Stimulated activated CD8-positive, alpha-beta memory T cell treated with anti-CD3 and anti-CD28 coated beads, Interleukin-15, amount 100 ng/mL, for 24 hours (primary cell): ENCODE measurements at places on chromosomes 2 and 18.

GRCh38 chr18:12334366-12334808, 26.3 kb downstream of the TUBB6 start:
- DNase-seq: no peak

GRCh38 chr2:168573128-168573903, 117.2 kb downstream of the CERS6 start:
- DNase-seq: no peak

DNA sequence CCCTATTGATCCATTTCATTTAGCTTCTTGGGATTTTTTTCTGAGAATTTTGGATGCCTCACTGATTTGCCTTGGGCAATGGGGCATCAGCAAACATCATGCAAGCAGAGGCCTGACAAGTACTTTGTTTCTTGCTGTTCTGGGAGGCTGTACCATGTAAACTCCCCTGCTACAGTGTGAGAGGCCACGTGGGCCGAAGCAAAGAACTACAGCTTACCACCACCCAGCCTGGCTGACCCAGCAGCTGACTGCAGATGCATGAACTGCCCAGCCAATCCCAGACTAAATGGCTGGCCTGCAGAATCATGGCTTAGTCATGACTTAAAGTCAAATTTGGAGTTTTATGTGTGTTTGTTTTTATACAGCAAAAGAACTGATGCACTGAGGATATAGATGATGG, 579.9 kb downstream of the CNTNAP5 start:
- no peak for DNase-seq

DNA sequence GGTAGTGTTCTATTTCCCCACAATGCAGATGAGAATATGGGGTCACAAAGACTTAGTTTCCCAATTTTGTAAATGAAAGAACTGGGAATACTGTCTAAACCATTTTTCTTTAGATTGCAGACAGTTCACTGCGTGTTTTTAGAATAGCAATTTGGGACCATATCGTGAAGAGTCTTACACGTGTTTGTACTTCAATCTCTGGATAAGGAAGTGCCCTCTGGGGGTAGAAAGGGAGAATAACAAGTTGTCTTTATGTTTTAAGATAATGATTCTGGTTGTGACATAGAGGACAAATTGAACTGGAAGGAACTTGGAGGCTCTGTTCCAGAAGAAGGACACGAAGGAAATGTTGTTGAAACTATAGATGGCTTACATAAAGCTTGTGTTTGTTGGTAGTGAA, 457.7 kb downstream of the CBLN2 start:
- DNase-seq: no peak

GRCh38 chr2:42903821-42904575, 111.6 kb upstream of the HAAO start:
- DNase-seq: no peak

DNA sequence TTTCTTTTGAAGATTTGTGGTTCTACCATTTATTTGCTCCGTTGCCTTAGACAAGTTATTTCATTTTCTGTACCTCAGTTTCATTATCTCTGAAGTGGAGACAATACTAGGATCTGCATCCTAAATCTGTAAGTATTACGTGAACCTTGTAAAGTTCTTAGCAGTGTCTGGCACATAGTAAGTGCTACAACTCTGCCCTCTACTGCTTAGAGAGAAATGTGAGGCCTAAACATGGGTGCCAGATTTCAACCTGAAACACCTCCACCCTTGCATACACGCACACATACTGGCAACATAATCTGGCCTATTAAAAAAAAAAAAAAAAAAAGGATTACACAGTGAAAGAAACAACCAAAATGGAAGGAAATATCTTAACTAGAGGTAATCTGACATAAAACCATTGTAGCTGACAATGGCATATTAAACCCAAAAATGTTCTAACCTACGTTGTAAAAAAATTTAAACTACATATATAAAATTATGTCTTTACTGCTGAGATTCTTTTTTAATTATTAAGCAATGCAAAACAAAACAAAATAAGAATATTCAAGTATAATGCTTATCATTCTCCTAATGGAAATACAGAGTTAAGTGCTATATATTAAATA, 132.6 kb downstream of the MAP2 start:
- DNase-seq: no peak

GRCh38 chr2:178044836-178045235, 27.7 kb downstream of the PDE11A start:
- DNase-seq: no peak

DNA sequence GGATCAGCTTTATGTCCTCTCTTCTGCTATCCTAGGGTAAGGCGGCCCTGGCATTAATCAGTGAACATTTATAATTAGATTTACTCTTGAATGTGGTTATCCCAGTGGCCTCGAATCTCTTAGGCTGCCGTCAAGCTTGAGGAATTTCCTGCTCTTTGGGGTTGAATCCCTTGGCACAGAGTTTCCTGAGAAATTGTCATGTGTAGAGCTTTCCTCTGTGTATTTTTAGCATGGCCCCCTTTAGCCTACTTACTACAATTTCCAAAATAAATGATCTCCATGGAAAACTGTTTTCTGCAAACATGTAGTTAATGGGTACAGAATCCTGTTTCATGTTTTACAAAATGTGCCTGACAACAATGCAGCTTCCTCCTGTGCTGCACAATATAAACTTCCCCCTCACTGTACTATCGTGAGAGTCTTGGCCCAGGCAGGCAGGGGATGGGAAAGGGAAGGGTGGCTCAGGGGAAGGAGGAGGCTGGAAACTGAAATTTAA, 18.1 kb downstream of the NCAPH start:
- no peak for DNase-seq

DNA sequence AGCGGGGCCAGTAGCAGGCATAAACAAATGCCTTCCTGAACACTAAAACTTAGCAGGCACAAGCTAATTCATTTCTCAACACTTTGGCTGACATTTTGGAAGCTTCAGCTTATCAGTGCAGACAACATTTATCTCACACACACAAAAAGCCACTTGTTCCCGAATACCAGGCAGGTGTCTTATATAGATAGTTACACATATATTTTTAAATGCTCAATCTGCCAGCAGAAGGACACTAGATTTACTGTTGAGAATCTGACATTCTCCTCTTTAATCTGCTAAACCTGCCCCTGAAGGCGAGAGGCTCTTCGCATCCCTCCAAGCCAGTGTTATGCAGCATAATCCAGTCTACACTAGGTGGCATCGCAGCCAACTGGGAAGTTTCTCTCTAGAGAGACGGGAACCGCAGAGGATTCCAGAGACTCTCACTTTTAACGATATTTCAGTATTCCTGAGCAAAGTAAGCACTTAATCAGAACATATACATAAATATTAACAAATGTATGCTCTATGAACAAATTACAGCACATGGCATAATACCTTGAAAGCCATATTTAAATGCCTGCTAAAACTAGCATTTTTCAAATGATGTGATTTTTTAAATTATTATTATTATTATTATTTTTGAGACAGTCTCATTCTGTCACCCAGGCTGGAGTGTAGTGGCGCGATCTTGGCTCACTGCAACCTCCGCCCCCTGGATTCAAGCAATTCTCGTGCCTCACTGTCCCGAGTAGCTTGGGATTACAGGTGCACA, 90.2 kb upstream of the SCG2 start:
- DNase-seq: no peak

- DNase-seq: no peak
Measured at GRCh38 chr2:36222485-36222884, 133.1 kb upstream of the CRIM1 start.

- no peak for DNase-seq
Measured at GRCh38 chr2:207694811-207695281, 16.6 kb upstream of the CCNYL1 start.

- DNase-seq: no peak
Measured at GRCh38 chr2:18465979-18466378, 94.5 kb downstream of the RDH14 start.

GRCh38 chr2:112181571-112182290, 43.5 kb downstream of the FBLN7 start:
- DNase-seq: no peak

- DNase-seq: no peak
Measured at GRCh38 chr2:70723286-70723885, 44.6 kb downstream of the ADD2 start.

GRCh38 chr2:70442301-70443077, 111.1 kb downstream of the TGFA start:
- no peak for DNase-seq

DNA sequence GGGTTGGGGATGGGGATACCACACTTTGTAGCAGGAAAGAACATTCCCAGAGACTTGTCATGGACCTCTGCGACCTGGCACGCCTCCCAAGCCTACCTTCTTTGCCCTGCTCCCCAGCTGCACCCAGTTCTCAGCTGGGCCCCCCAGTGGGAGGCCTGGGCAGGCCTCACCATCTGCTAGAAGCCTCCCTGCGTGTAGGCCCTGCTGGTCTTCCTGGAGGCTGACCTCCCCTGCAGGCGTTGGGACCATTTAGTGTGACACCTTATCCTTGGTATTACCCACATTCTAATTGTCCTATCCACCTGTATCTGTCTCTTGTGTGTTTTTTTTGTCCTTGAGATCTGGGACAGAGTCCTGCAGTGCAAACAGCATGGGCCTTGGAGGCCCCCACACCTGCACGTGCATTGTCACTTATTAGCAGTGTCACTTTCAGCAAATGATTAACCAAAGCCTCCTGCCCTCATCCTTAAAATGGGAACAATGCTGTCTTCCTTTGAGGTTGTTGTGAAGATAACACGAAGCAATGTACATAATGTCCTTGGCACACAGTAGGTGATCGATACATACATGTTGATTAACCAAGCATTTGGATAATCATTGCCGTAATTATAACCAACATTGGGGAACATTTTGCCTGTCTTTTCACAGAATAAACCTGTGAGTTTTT, 77.2 kb downstream of the LIPG start:
- no peak for DNase-seq

DNA sequence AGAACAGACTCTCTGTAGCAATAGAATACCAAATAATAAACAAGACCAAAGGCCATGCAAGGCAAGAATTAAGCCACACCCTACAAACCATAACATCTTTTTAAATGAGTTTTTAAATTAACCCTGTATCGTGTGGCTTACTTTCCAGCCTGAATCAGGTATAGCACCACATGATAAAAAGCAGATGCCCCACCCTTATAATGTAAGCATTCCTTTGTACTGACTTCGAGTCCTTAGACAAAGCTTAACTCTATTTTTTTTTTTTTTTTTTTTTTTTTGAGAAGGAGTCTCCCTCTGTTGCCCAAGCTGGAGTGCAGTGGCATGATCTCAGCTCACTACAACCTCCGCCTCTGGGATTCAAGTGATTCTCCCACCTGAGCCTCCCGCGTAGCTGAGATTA, 1.7 kb upstream of the C2orf42 start:
- DNase-seq: no peak

DNA sequence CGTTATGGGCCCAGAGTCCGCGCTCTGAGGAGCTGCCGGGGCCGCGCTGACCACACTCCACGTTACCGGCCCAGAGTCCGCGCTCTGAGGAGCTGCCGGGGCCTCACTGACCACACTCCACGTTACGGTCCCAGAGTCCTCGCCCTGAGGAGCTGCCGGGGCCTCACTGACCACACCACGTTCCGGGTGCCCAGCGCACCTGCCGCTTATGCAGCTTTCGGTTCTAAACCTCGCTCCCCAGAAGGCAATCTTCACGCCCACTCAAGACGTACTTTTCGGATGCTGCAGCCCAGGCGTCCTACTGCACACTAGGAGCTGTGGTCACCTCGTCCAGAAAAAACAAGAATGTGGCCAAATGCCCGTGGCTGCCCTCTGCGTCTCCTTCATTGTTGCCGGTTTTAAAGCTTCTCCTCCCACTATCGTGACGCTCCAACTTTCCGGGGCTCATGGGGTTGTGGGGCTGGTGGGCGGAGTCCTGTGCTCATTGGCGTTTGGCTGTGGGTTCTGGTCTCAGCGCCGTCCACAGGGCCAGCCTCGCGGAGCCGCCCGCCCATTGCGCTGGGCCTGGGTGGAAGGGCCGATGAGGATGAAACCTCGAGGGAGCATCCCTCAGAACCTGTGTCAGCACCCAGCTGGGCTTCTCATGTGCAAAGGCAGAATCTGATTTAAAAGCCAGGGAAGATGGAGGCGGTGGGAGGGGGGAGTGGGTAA, 11.9 kb downstream of the KCNG2 start:
- DNase-seq: no peak

DNA sequence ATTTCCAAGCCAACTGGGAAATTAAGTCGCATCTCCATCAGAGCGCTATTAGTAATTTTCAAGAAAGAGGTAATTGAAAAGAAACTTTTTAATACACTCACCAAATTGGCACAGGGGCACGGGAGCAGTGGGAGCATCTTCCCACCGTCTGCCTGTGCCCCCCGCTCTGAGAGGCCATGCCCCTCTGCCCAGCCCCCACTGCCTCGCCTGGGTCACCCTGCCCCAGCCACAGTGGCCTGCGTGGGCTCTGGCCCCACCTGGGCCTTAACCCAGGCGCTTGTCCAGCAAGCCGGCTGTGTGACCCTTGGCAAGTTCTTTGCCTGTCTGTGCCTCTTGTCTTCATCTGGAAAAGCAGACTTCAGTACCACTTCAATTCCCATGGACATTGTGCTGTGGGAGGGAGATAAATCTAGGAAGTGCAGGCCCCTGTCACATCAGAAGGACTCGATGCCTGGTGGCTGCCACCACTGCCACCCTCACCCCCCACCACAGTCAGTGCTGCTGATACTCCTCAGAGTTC, 31.9 kb downstream of the GLI2 start:
- DNase-seq: no peak

- no peak for DNase-seq
Measured at GRCh38 chr2:166240387-166241313, 112.8 kb upstream of the SCN1A start.

DNA sequence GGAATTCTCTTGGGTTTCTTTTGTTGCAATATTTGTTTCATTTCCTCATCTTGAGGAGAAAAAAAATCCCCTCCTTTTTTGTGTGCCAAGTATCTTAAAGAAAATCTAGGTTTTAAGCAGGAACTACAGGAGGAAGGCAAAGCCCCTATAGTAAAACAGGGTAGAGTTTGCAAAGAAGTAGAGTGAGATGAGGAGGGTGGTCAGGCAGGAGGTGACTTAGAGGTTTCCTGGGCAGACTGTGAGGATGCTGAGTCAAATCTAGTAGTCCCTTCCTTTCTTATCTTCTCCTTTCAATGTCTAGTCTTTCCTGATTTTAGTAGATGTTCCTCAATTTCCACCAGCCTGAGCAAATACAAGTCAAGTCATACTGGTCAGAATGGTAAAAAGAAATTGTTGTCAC, 222.5 kb downstream of the PMAIP1 start:
- no peak for DNase-seq

DNA sequence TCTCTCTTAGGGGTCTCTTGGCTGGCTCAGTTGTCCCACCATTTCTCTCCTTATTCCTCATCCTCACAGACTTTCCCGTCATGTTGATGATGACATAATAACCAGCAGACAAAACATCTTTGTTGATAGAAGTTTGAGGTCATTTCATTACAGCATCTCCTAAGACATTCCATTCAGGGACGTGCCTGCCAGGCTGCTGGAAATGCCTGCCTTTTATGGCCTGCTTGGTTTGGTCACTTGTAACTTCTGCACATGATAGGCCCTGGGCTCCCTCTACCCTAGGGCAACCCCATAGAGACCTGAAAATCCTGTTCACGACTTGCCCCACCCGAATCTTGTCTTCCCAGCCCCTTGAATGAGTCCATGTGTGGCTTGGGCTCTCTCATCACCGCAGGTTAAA, 81.7 kb downstream of the SDC1 start:
- no peak for DNase-seq
